ENCODE measurements at places on chromosomes 13 and 19. TPM values are rescaled to one million over a fixed set of nuclear protein-coding genes. Genes with fewer than 3 reads are reported as not detected.

Gene FAM124A
- 2.1 TPM for total RNA-seq

Gene MVB12A
- 3.8 TPM for total RNA-seq

Gene EDNRB
- total RNA-seq: 24.5 TPM

Gene LACC1
- total RNA-seq: 6.4 TPM

- DNase-seq: no peak
Observed at GRCh38 chr13:100291624-100292023, 202.7 kb downstream of the PCCA start.

DNA sequence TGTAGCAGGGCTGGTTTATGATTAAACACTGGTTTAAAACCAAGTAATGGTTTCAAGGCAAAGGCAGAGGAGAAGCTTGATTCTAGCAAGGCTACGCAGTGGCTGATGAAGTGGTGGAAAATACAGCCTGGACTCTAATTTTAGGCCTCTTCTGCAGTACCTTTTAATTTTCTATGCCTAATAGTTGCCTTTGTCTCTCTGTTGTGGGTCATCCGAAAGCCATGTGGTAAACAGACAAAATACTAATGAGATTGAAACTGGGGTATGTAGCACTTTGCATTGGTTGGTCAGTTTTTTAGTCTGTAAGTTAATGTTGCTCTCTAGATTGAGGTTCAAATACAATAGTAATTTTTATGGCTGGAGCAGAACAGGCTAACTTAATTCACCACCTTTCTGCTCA lies 3.3 kb downstream of the LMO7 start:
- no peak for DNase-seq

DNA sequence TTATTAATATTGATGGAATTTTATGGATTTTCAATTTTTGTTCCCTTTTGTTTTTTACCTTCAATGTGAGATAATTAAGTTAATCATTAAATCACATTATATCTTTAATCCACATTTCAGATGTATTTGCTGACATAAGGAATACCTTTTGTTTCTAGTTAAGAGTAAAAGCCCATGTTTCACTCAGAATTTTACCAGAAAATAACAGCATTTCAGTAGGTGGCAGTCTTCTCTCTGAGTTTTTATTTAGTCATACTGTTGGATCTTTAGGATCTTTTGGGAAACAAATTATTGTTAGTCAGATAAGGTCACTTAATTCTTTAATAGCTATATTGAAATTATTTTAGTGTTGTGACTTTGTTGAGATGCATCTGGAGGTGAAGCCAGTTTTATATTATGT lies 67.9 kb downstream of the NDFIP2 start:
- DNase-seq: no peak

GRCh38 chr13:27271570-27272096 lies 1.0 kb downstream of the RASL11A start:
- no peak for DNase-seq

GRCh38 chr13:80685942-80686341 lies 345.0 kb upstream of the SPRY2 start:
- DNase-seq: no peak

- DNase-seq: no peak
Observed at GRCh38 chr19:55285229-55285890, 1.6 kb downstream of the BRSK1 start.

GRCh38 chr19:814152-815078 lies 7.3 kb downstream of the PLPPR3 start:
- DNase-seq: no peak

- DNase-seq: no peak
Observed at GRCh38 chr13:22114630-22115311, 443.9 kb downstream of the FGF9 start.

Measured in uterus (tissue), 4 donors.